Left cardiac atrium (tissue), 4 donors: ENCODE measurements at places on chromosomes 12 and 14. TPM values are rescaled to one million over a fixed set of nuclear protein-coding genes. Genes with fewer than 3 reads are reported as not detected.
A peak's percentile ranks its signal among the peaks of the same experiment; 100 is the strongest.

DNA sequence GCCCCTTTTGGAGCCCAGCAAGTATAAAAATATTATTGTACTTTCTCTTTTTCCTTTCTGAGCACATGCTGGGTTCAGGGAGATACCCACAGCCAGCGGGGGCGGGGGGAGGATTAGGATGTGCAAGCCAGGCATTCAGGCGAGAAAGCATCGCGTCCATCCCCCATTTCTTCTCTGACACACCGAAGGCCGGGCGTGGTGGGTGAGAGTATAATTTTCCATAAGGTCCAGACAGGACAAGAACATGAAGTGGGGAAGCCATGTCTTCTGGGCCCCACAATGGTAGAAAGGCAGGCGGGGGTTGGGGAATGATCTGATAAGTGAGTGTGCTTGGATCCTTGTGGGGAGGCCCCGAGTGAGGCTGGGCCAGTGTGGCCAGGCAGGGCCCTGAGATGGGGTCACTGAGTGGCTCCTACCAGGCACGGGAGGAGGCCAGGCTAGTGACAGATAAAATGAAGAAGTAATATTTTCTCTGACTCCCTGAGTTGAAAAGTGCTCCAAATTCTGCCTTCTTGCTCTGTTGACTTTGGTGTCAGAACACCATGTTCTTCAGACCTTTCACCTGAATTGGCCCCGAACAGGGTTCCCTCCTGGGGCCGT lies 10.7 kb upstream of the LRTM2 start:
- DNase-seq: peak; percentile 13

GRCh38 chr12:124248941-124249825 lies 45.7 kb upstream of the RFLNA start:
- DNase-seq: no peak

The SYNDIG1L gene
- 0.24 TPM for total RNA-seq

- DNase-seq: no peak
Observed at GRCh38 chr12:107490010-107490409, 195.6 kb upstream of the PWP1 start.

GRCh38 chr12:105590571-105590970 lies 260.1 kb downstream of the C12orf75 start:
- DNase-seq: no peak
